ENCODE measurements at places on chromosomes 11 and 22.

DNA sequence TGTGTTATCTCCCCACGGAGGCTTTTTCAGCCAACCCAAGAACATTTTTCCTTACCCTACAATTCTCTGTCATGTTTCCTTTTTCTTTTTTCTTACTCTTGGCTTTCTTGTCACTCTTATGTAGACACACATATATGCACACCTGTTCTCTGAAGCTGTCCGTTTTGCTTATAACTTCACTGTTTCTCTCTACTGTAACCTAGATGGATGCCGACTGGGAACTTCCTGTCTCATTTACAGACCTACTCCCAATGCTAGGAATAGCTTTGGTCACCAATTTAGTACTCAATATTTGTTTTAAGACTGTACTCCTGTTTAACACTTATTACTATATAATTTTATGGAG is 9.9 kb upstream of the CASP12 start:
- DNase-seq = no peak

- no peak for DNase-seq
These were observed 156.3 kb downstream of the GRM5 start for GRCh38 chr11:88909500-88909899.

DNA sequence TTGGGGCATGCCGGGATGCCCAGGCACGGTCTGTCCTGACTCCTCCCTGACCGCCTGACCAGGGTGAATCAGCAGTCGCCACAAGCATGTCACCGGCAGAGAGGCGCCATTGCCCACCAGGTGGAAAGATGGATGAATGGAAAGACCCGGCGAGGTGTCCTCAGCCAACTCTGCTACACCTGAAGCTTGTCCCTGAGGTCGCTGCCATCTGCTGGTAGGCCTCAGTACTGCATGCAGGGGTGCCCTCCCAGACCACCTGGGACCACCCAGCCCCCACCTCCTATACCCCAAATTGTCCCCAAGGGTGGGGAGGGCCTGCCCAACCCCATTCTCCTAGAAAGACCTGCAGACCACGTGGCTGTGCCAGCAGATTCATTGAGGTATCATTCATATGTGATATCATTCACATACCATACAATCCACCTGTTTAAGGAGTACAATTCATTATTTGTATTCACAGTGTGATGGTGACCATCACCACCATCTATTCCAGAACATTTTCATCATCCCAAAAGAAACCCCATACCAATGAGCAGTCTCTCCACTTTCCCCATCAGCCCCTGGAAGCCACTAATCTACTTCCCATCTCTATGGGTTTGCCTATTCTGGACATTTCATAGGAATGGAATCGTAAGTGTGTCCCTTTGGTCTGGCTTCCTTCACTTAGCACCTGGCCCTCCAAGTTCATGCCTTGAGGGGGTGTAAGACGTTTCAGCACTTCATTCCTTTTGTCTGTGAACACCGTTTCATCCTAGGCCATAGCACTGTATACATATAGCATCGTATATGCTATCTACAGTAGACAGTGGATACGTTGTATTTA is 17.5 kb downstream of the FGF3 start:
- DNase-seq = peak; percentile 78

- DNase-seq = no peak
These were observed 101.0 kb downstream of the PTPRJ start for GRCh38 chr11:48081151-48082010.

DNA sequence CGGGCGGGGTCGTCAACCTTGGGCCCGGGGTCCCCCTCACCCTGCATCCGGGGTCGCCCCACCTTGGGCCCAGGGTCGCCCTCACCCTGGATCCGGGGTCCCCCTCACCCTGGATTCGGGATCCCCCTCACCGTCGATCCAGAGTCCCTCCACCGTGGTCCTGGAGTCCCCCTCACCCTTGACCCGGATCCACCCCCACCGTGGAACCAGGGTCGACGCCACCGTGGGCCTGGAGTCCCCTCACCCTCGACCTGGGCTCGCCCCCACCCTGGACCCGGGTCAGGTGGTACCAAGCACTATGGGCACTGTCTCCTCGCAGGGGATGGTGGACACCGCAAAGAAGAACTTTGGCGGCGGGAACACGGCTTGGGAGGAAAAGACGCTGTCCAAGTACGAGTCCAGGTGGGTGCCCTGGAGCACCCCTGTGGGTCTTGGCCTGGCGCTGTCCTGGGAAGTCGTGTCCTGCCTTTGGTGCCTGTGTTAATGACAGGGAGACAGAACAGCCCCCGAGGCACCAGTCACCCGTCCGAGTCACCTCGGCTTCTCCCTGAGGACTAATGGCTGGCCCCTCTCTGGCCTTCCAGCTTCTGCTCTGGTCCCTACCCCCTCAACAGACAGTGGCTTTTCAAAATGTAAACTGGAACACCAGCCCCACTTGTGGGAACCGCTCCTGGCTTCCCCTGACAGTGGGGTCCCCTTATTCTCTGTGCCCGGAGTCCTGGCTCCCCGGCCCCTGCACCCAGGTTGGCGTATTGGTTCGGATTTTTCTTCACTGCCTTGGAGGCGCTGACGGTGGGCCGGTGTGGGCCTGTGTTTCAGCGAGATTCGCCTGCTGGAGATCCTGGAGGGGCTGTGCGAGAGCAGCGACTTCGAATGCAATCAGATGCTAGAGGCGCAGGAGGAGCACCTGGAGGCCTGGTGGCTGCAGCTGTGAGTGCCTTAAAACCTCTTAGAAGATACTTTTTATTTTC is 762 bp downstream of the CRELD2 start:
- no peak for DNase-seq

- no peak for DNase-seq
These were observed 11.7 kb downstream of the GVQW3 start for GRCh38 chr11:76392870-76393269.

- no peak for DNase-seq
These were observed 126.5 kb downstream of the MIAT start for GRCh38 chr22:26783885-26784284.

Measured in Caco-2 (cell line).